Stimulated activated naive CD4-positive, alpha-beta T cell (primary cell): ENCODE measurements at places on chromosomes 4 and X.

DNA sequence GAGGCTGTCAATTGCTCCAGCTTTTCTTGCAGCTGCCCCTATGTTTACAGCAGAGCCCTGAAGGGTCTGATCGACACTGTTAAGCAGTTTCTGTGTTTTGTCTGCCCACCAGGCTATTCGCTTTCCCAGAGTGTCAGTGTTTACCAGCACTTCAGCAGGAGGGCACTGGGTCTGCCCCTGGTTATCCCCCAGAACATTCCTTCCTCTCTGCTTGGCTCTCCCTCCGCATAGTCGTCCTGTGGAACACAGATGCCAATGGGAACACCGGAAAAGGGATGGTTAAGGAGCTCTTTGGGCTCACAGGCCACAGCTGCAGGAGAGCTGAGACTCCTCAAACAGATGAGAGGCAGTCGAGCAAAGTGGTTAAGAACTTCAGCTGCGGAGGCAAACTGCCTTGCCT, 71.3 kb upstream of the FBXW7 start:
- DNase-seq: no peak

GRCh38 chr4:177404986-177405385, 37.3 kb downstream of the AGA start:
- no peak for DNase-seq

DNA sequence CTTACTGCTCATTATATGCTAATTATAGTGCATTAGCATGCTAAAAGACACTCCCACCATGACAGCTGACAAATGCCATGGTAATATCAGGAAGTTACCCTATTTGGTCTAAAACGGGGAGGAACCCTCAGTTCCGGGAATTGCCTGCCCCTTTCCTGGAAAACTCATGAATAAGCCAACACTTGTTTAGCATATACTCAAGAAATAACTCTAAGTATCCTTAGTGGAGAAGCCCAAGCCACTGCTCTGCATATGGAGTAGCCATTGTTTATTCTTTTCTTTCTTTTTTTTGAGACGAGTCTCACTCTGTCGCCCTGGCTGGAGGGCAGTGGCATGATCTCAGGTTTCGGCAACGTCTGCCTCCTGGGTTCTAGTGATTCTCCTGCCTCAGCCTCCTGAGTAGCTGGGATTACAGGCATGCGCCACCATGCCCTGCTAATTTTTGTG, 15.5 kb downstream of the NUDT6 start:
- DNase-seq: no peak

DNA sequence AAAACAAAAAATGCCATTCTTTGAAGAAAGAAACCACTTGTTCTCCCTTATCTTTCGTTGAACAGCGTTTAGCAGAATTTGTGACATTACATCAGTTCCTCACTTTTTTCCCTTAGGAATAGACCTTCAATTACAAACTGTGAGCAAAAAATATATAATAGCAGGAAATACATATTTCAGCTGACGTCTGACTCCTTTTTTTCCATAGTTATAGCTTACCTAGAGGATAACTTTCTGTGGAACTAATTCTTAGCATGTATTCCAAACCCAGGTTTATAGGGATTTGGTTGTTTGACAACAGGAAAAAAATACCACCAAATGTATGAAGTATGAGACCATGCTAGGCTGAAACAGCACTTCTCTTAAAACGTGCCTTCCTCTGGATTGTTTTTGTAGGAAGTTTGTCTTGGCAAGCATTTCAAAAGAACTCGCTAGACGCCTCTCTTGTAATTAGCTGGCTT, 2.0 kb upstream of the LIMCH1 start:
- DNase-seq: no peak

- no peak for DNase-seq
Observed at GRCh38 chr4:82508806-82509428, 52.9 kb downstream of the TMEM150C start.

- DNase-seq: no peak
Observed at GRCh38 chr4:93355411-93355810, 473.1 kb upstream of the ATOH1 start.

GRCh38 chrX:121150217-121150616, 102.8 kb downstream of the GLUD2 start:
- DNase-seq: no peak
